Esophagus squamous epithelium (tissue), 5 donors: ENCODE measurements at places on chromosomes 2 and 18. TPM values are rescaled to one million over a fixed set of nuclear protein-coding genes. Genes with fewer than 3 reads are reported as not detected.
A peak's percentile ranks its signal among the peaks of the same experiment; 100 is the strongest.

PSMA8 gene
- not detected for total RNA-seq

ELOA2 gene
- not detected for total RNA-seq

UGT1A8 gene
- 1.3 TPM for total RNA-seq

CLEC4F gene
- not detected for total RNA-seq

SULT1C4 gene
- total RNA-seq, result 2.1 TPM

AGXT gene
- not detected for total RNA-seq

RESP18 gene
- not detected for total RNA-seq

DAPL1 gene
- total RNA-seq, result 79.3 TPM

- no peaks in the 10 kb centered on the region for H3K4me1 ChIP-seq
- no peaks in the 10 kb centered on the region for H3K27me3 ChIP-seq
- H3K27ac ChIP-seq, result no peak overlapping the region
- no peak for DNase-seq
- no peak overlapping the region for H3K4me3 ChIP-seq
- H3K36me3 ChIP-seq, result no peaks in the 10 kb centered on the region
These were observed 154.7 kb upstream of the RMP24 start for GRCh38 chr18:35817604-35818352.

DNA sequence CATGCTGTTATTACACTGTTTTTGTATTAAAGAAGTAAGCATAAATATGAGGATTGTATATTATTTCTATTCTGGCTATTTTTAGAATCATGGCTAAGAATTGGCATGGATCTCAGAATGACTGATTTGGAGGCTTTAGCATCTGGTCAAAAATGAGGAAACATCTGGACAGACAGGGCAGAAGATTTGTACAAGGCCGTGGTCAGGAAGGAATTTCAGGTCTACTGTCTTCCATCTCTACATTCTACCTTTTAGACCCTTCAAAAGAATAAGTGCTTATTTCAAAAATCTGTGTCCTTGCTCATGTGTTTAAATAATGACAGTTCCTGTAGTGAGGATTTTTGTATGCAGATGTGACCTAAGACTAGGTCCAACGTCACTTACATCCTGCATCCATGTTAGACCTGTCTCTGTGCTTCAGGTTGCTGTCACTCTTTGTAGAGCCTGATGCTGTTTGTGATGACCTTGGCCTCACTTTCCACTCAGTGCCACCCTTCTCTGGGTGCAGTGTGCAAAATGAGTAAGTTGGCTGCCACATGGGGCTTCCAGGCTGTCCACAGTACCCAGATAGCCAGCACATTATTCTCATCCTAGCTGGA is 54.7 kb upstream of the B3GNT2 start:
- H3K27me3 ChIP-seq, result no peaks in the 10 kb centered on the region
- peaks cover 6% of the 10 kb centered on the region for H3K36me3 ChIP-seq
- H3K27ac ChIP-seq, result no peak overlapping the region
- no peak overlapping the region for H3K4me3 ChIP-seq
- H3K4me1 ChIP-seq, result no peaks in the 10 kb centered on the region
- DNase-seq, result no peak

- H3K27me3 ChIP-seq, result no peaks in the 10 kb centered on the region
- H3K4me1 ChIP-seq, result peaks cover 19% of the 10 kb centered on the region
- H3K4me3 ChIP-seq, result no peak overlapping the region
These were observed 77.2 kb downstream of the ARL4C start for GRCh38 chr2:234419726-234420125.

DNA sequence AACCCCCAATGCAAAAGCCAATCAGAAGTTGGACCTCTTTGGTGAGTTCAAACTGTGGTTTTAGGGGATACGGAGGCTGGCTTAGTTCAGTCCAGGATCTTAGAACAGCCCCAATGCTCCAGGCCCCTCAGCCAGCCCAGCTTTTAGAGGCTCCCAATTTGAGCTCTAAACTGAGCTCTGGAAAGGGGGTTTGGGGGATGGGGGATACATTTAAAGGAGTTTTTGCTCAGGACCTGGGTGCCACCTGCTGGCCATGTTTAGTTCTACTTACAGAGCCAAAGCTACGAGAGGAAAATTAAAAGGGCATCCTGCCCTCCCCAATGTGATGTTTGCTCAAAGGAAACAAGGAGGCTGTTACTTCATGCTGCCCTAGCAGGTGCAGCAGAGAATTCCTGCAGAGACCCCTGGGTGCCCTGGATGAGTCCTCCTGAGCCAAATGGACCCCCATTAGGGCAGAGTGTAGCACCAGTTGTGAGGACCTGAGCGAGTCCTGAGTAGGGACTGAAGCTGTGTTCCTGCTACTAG is 15.9 kb upstream of the TMEM214 start:
- no peak for DNase-seq
- no peak overlapping the region for H3K4me3 ChIP-seq
- no peak overlapping the region for H3K27ac ChIP-seq

DNA sequence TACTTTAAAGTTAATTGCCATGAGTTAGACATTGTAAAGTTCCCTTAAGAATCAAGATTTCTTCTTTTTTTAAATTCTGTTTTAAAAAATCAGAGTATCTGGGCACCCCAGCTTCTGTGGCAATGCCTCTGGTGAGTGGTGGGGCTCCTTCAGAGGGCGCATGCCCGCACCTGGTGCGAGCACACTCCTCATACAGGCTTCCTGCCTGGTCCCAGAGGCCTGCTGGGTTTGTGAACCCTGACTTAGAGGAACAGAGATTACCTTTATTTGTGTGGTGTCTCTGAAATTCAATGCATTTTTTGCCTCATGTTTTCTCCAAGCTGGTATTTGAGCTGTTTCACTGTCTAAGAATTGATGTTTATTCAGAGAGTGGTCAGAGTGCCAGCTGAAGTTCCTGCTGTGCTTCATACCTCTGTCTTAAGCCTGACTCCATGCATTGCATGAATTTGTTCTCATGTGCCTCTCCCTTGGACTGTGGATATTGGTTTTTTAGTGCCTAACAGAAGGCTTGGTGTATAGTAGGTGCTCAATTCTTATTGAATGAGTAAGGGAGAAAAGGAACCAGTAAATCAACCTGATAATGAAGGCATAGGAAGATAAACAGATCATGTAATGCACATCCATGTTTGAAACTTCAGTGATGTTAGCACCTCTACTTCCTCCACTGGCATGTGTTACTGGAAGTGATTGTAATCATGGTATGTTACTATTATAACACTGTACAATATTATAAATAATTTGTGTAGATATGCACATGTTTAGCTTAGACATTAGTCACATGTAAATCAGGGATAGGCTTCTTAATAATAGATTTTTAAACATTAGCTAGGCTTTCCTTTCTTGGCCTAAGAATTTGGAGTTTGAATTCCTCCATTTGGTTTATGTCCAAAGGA is 29.0 kb downstream of the PHLPP1 start:
- peaks cover 4% of the 10 kb centered on the region for H3K4me1 ChIP-seq
- no peak for DNase-seq
- H3K36me3 ChIP-seq, result no peaks in the 10 kb centered on the region
- no peak overlapping the region for H3K27ac ChIP-seq
- H3K4me3 ChIP-seq, result no peak overlapping the region

DNA sequence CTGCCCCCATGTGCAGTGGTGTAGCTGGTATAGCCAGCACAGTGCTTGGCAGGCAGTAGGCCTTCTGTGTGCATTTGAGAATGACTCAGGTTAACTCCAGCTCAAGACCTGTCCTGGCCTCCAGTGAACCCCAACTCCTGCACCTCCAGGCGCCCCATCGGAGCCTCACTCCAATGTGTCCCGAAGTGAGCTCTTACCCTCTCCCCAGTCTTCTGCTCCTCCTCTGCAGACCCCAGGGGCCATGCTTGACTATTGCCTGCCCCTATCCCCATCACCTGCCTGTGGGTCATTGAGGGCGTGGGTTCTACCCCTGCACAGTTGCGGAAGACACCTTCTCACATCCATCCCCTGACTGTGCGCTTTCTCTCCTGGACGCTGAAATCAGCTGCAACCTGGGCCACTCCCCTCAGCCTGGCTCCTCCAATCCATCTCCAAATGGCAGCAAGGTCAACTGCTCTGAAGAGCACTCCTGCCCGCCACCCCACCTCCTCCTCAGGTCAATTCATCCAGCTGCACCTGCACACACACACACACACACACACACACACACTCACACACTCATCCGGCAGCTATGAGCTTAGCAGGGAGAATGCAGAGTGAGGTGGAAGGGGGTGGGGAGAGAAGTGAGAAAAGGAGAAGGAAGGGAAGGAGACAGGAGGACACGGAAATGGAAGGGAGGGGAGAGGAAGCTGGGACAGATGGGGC is 130.3 kb upstream of the GLI2 start:
- DNase-seq, result no peak
- no peaks in the 10 kb centered on the region for H3K36me3 ChIP-seq
- H3K4me1 ChIP-seq, result peaks cover 7% of the 10 kb centered on the region
- no peak overlapping the region for H3K27ac ChIP-seq

- no peak overlapping the region for H3K27ac ChIP-seq
- H3K27me3 ChIP-seq, result no peaks in the 10 kb centered on the region
- DNase-seq, result no peak
- H3K4me1 ChIP-seq, result no peaks in the 10 kb centered on the region
These were observed 230.9 kb upstream of the RGPD4 start for GRCh38 chr2:107595749-107596148.

DNA sequence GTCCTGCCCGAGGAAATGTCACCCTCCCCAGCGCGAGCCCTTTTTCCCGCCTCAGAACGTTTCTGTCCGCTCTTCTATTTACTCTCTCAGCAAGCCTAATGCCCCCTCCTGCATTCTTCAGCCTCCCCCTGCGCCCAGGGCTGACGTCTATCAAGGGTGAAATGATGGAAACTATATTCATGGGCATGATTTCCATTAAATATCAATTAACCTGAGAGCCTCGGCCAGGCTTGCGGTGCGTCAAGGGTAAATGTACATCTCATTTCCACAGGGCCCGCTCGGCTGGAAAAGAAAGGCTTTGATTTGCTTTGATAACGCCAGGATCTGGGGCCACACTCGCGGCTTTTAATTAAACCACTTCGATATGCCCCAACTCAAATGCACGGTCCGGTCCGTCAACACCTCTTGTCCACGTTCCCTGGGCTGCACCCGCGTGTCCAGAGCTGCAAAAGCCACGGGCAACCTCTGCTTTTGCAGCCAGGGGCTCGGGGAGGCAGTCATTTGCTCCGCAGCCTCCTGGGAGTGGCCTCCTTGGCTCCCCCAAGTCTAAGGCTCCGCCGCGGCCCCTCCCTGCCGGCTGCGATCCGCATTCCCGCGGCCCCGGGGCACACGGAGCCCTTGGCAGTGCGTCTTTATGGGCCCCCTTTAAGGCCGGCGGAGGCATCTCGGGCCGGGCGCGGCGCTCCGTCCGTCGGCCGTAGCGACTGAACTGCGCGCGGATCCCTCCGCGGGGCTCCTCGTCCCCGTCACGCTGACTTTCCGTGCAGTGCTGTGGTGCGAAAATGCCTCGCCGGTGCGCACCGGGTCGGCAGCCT is at the start of gene HOXD8:
Gene HOXD8, plus strand, starts transcription at position 724 of the 815 bp plus-strand sequence. CDS start 662 bp downstream, outside the sequence.
- H3K4me3 ChIP-seq, result peak within 1 kb of the TSS; percentile 27
- peaks cover 100% of the 10 kb centered on the region for H3K27me3 ChIP-seq
- no peak for DNase-seq

GRCh38 chr2:221553333-221553732 is 18.8 kb downstream of the EPHA4 start:
- H3K4me3 ChIP-seq, result no peak overlapping the region
- no peaks in the 10 kb centered on the region for H3K4me1 ChIP-seq
- H3K36me3 ChIP-seq, result no peaks in the 10 kb centered on the region
- no peak for DNase-seq
